Iris pigment epithelial cell (primary cell): ENCODE measurements at places on chromosomes 1 and 21.

- peak; percentile 99 for DNase-seq
Measured at GRCh38 chr1:201503397-201504176, 3.3 kb downstream of the CSRP1 start.

DNA sequence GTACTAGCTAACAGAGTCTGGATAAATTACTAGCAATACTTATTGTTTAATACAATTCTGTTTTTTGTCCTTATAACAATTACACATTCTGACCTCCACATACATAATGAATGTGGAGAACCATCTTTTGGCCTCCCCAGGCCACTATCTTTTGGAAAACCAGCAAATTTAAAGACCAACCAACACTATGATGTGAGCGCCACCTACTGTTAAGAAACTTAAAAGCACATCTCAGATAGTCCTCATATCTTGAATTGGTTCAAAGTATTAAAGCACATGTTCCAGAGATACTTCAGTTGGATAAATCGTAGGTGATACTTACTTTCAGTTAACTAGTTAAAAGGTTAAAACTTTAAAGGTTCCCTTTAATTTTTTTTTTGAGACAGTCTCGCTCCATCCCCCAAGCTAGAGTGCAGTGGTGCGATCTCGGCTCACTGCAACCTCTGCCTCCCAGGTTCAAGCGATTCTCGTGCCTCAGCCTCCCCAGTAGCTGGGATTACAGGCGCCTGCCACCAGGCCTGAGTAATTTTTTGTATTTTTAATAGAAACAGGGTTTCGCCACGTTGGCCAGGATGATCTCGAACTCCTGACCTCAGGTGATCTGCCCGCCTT is 29.3 kb upstream of the USP1 start:
- peak; percentile 42 for DNase-seq

- DNase-seq = peak; percentile 36
Measured at GRCh38 chr1:54506594-54506993, 41.4 kb upstream of the ACOT11 start.

DNA sequence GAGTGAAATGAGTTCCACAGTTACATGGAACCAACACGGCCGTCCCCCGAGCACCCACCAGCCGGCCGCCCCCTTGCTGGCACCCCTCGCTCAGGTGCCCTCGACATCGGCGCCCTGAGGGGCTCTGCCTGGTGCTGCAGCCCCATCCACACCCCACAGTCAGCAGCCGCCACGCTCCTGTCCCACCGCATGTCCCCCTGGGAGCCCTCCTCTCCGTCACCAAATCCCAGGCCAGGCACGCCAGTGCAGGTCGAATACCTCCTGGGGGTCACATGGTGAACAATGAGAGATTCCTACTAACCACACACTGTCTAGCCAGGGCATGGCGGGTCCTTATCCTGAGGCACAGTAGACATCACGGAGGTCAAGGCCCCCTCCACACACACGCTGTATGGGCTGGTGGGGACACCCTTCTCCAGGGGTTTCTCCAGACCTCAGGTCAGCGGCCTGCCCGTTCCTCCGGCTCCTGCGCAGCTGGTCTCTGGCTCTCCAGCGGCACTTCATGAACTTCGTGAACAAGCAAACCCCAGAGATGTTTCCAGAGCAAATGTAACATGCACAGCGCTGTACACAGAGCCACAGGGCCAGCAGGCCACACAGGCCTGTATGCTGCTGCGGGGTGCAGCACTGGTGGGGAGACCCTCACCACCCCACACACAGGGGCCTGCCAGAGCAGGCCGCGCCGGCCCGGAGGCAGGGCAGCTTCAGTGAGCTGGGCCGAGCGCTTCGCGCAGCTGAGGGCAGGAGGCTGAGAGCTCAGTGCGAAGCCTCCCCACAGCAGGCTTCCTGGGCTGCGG is 21.8 kb downstream of the POFUT2 start:
- no peak for DNase-seq

DNA sequence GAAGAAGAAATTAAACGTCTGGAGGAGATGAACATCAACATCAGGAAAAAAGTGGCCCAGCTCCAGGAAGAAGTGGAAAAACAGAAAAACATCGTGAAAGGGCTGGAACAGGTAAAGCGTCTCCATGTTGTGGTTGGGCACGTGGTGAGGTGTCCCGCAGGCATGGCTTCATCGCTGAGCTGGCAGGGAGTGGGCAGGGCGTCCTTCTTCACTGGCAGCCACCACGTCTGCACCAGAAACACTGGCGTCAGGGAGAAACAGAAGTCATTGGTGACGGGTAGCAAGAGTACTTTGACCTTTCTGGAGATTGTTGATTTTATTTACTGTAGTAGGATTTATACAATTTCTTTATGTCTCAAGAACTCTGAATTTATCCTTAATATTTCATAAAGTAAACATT is 59.0 kb upstream of the DIP2A start:
- DNase-seq = no peak

- DNase-seq = no peak
Measured at GRCh38 chr1:203177470-203178039, 1.9 kb upstream of the MYBPH start.

GRCh38 chr1:240058049-240058448 is 33.6 kb upstream of the FMN2 start:
- DNase-seq = no peak

- DNase-seq = no peak
Measured at GRCh38 chr1:3918966-3919611, 19.0 kb upstream of the C1orf174 start.

- peak; percentile 71 for DNase-seq
Measured at GRCh38 chr1:93874025-93874651, 4.9 kb downstream of the DNTTIP2 start.

DNA sequence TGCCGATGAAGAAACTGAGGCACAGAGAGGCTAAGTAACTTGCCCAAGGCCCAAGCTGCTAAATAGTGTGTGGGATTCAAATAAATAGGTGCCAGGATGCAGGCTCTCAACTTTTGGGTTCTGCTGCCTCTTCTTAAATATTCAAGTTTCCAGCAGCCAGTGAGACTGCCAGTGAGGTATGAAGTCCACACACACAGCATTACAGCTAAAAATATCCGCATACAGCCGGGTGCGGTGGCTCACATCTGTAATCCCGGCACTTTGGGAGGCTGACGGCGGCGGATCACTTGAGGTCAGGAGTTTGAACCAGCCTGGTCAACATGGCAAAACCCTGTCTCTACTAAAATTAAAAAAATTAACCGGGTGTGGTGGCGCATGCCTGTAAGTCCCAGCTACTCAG is 78.4 kb upstream of the DIRAS3 start:
- no peak for DNase-seq

DNA sequence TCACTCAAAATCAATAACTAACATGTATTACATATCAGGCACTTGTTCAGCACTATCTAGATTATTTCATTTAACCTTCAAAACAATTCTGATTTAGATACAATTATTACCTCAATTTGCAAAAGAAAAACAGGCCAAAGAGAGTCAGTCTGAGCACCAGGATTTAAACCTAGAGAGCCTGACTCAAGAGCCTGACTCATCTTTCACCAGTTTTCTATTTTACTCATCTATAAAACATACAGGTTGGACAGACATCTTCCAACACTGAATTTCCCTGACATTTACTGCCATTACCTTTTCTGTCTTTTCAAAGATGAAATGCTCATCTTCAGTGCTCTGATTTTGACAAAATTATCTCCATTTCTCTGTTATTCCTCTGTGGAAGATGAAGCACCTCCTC is 116.5 kb downstream of the MRPL39 start:
- no peak for DNase-seq

DNA sequence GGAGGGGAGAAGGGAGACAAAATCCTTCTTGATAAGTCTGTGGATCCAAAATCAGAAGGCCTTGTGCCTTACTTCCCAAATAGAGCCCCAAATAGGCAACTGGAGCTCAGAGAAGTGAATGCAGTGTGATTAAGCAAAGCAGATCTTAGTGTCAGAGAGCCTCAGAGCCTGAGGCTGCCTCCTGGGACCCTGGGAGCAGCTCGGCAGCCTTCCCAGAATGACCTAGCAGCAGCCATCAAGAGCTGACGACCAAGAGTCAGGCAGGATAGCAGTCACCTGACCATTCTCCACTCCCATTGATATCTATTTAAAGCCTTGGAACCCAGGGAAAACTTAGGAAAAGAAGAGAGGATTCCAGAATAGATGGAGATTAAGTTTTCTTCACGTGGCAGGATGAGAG is 78.0 kb upstream of the SMYD2 start:
- DNase-seq = no peak

DNA sequence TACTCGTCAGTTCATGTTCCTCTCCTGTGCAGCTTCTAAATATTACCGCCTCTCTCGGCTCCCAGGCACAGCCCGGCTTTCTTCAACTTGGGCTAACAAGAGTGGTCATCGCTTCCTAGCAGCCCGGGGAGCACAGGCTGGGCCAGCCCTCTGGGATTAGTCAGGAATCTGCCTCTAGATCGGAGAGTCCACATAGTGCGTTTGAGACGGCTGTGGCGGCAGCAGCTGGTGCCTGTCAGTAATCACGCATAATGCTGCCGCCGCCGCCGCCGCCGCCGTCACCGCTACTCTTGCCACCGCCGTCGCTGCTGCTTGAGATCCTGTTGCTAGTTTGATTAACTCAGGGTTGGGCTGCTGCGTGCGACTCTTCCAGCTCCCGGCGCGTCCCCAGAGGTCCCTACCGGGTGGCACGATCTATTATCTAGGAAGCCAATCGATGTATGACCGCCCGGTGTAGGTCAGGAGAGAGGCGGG is at the start of gene RXRG:
Gene RXRG (minus strand): TSS at position 230 of the 474 bp plus-strand sequence. CDS start 233 bp downstream, outside the sequence.
- DNase-seq = peak; percentile 6

- no peak for DNase-seq
Measured at GRCh38 chr1:204368996-204369726, 9.4 kb upstream of the PLEKHA6 start.

- DNase-seq = peak; percentile 52
Measured at GRCh38 chr21:43266534-43266933, 97.7 kb downstream of the CRYAA start.

DNA sequence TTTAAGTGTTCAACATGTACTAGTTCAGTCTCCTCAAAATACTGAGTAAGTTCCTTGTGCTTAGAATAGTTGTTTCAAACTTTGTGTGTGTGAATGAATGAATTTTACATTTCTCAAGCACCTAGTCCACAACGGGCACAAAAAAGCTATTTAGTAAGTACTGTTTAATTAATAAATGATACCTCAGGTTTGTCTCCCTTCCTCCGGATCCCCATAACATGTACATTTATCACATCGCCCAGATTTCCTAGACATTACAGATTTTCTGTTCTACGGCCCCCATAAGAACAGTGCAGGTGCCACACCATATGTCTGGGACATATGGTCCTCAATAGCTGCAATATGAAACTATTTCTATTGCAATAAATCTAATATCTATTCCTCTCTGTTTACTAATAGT is 1.3 kb upstream of the TTF2 start:
- DNase-seq = no peak

DNA sequence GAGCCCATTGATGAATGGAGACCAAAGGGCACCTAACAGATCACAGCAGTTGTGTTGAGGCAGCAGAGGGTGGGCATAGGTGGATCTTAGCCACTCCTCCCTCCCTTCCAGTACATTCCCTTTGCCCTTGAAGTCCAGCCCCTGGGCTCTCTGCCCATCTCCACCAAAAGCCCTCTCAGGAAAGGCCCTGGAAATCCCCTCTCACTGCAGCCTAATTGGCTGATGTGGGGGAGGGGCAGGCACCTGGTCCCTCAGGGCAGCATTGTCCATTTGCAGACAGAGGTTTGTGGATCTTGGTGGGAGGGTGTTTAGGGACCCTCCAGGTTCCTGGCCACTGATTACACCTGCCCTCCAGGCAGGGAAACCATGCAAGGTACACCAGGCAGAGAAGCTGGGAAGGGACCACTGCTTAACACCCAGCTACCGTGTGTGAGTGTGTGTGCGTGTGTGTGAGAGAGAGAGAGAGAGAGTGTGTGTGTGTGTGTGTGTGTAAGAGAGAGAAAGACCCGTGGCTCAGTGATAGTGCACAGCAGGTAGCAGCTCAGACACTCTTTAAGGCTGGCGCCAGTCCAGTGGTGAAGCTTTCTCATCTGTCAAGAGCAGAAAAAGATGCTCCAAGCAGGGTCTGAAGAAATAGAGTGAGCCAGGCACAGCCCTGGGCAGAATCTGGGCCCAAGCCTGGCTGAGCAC is 71.1 kb downstream of the MATN1 start:
- no peak for DNase-seq

GRCh38 chr1:111290104-111290503 is 547 bp upstream of the CHIA start:
- no peak for DNase-seq

DNA sequence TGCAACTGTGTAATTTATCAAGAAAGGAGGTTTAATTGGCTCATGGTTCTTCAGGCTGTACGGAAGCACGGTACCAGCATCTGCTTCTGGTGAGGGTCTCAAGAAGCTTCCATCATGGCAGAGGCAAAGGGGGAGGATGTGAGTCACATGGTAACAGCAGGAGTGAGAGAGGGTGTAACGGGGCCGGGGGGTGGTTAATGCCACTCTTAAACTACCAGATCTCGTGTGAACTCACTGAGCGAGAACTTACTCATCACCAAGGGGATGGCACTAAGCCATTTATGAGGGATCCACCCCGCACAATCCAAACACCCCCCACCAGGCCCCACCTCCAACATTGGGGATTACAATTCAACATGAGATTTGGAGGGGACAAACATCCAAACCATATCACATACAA is 21.0 kb upstream of the IFFO2 start:
- DNase-seq = no peak

- peak; percentile 11 for DNase-seq
Measured at GRCh38 chr21:19468991-19469715, 1065.6 kb upstream of the TMPRSS15 start.

DNA sequence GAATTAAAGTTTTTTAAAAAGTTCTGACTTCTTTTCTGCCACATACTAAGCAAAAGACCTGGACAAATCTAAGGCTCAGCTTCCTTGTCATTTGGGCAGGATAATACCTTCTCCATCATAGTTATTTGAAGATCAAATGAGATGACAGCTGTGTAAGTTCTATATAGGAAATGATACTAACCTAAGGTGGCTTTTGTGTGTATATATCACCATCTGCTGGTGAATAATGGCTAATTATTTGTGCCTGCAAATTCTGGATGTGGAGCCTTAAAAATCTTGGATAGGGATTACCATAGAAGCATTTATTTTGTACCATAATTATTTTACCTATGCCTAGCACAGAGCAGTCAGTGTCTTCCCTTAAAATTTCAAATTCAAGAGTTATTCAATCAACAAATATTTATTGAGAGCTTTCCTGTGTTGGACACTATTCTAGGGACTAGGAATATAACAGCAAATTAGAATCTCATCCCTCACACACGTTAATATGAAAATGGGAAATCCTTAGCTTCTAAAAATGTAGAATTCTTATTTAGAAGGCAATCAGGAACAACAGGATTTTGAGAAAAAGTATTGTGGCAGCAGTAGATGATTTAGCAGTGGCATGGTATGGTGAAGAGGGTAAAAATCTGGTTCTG is 89.8 kb downstream of the TMEM200B start:
- peak; percentile 36 for DNase-seq

- no peak for DNase-seq
Measured at GRCh38 chr21:36325373-36326010, 5.5 kb downstream of the MORC3 start.

DNA sequence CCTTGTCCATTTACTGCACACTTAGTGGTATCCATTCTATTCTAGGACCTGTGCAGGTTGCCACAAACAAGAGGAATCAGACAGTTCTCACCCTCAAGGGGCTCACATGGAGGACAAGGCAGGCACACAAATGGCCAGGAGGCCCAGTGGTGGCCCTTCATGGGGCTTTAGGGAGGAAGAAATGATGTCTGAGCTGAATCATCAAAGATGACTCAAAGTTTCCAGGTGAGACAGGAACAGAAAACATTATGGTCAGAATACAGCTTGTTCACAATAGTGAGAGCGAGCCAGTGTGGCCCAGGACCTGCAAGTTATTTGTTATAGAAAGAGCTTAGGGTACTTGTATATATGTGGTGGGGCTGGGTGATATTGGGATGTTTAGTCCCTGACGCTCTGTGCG is 26.4 kb downstream of the SHISAL2A start:
- DNase-seq = peak; percentile 25

GRCh38 chr1:6207921-6208320 is 2.0 kb downstream of the RNF207 start:
- DNase-seq = no peak
